ENCODE measurements at places on chromosomes 4 and X.

GRCh38 chr4:152935143-152935542, 980 bp upstream of the FHDC1 start:
- no peak for DNase-seq

- no peak for DNase-seq
These were observed 768 bp downstream of the MID2 start for GRCh38 chrX:107826238-107827029.

DNA sequence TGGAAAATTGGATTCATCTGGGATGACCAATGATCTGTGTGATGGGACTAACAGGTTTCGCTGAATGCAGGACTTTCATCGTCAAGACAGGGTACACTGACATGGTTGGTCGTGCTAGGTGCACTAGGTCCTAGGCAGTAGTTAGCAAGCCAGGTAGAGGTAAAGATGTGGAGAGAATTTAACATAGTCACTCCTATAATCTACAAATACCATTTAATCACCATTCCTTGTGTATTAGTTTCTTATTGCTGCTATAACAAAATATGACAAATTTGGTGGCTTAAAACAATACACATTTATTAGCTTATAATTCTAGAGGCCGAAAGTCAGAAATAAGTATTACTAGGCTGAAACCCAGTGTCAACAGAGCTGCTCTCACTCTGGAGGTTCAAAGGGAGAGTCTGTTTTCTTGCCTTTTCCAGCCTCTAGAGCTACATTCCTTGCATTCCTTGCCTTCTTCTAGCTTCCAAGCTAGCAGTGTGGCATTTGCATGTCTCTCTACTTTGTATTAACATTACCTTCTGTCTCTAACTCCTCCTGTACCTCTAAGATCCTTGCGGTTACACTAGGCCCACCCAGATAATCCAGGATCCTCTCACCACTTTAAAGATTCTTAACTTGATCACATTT, 98.7 kb upstream of the GRIA3 start:
- DNase-seq = no peak

DNA sequence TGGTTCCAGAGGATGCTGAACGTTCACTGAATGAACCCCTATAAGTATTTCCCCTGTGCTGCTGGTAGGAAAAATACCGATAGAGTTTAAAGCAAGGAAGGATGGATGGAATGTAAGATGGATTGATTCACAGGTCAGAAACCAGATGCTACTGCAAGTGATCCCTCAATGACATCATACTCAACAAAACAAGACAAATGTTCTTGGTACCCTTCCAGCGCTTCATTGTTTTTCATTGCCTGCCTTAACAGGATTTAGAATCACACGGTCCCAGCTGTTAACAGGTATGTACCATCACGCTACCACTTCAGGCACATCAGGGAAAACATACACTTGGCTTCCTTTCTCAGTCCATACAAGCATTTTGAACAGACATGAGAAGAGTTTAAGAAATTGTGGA, 118.1 kb upstream of the TLR3 start:
- no peak for DNase-seq

DNA sequence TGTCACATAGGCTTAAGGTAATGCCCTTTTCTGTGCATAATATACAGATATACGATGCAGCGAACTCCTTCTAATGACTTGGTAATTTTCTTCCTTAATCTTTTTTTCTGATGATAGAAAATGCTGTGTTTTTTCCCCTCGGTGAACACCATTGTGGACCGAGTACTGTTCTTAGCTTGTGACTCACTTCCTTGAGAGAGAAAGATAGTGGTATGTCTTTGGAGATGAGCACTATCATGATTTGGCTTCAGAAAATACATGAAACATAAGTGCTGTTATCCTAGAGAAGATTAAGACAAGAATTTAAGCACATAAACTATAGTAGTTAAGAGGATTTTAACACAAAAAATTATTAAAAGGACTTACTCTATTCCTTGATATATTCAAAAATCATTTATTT, 63.9 kb downstream of the RS1 start:
- no peak for DNase-seq

DNA sequence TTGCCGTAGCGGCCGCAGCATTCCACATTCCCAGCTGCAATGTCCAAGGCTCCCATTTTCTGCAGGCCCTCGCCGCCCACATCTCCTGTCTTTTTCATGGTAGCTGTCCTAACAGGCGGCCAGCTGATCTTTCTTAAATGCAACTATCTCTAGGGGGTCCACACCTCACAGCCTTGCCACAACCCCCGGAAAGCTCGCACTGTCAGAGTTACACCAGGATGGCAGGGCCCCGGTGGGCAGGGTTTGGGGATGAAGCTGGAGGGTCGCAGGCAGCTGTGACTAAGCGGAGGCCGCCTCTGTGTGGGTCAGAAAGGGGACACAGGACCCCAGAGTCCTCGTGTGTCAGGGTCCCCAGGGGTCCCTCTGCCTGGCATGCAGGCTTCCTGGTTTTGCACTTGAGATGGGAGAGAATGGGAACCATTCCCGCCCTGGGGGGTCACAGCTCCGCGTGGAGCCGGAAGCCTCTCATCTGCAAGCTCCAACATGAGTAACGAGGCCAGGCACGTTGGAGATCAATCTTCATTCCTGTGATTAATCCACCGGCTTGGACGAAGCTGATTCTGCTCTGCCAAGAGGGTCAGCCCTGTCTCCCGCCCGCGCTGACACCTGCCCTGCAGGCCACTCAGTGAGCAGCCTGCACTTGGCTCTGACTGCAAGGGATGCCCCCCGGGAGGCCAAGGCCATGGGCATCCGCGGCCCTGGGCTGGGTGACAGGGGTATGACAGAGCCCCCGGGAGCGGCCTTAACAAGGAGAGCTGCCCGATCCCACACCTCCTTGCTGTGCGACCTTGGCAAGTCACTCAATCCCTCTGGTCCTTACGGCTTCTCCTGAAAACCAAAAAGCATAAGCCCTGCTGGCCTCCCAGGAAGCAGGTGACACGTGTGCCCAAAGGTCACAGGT, 97.9 kb downstream of the ADRA2C start:
- no peak for DNase-seq

GRCh38 chr4:7103031-7103606, 35.3 kb upstream of the GRPEL1 start:
- DNase-seq = peak; percentile 83

- no peak for DNase-seq
These were observed 79.7 kb upstream of the OTUD4 start for GRCh38 chr4:145260091-145260490.

- DNase-seq = no peak
These were observed 735.1 kb upstream of the LCORL start for GRCh38 chr4:18756671-18757070.

DNA sequence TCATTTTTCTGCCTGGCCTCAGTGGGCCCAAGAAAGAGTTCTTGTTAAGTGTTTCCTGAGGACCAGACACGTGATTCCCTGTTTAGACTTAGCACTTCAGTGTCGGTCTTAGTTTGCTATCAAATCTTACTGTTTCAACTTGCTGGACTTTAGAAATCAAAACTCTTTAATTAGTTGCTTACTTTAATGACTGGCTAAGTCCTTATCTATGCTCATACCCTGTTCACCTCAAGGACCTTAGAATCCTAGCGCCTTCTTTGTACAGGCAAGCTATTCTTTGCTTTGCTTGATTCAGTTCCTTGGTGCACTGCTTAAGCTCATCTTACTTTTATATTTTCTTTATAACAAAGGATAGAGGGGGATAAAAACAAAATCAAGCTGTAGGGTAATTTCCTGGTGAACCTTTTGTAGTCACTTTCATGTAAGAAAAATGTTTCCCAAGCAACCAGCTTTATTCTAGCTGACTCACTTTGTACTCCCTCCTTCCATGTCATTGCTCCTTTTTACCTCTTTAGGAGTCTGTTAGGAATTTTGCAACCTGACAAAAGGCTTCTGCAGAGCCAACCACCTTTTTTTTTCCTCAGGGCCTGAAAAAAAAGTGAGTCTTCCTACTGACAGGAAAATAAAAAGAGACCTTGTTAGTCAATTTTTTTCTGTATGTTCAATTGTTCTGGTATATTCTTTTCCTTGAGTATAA, 14.7 kb downstream of the WDR44 start:
- no peak for DNase-seq

DNA sequence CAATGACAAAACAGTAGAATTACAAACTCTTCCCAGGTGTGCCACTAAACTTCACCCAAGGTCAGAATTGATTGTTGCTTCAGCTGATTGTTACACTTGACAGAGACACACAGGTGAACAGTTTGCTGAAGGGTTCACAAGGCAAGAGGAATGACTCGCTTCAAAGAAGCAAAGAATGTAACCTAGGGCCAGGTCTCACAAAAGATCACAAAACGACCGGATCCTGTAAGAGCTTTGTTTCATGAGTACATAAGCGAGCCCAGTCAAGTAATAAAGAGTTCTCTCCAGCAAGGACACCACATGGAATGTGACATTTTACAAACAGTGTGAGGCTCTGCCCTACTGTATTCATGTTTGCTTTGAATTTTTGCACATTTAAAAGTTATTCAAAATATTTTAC, 9.1 kb downstream of the LNX1 start:
- DNase-seq = no peak

GRCh38 chr4:126738527-126738923, 894.2 kb upstream of the INTU start:
- no peak for DNase-seq

DNA sequence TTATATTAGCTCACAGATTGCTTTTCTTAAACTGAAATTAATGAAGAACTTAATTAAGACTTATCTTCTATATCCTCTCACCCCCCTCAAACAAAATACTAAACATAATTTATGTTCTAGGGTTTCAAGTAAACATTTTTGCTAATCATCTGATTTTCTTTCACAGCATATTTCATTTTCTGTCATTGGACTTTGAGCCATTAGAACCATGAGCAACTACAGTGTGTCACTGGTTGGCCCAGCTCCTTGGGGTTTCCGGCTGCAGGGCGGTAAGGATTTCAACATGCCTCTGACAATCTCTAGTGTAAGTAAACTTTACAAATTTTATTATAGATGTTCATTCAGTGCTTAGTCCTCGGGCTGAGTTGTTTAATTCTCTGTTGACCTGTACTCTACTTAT, 3.3 kb downstream of the PDLIM5 start:
- no peak for DNase-seq

DNA sequence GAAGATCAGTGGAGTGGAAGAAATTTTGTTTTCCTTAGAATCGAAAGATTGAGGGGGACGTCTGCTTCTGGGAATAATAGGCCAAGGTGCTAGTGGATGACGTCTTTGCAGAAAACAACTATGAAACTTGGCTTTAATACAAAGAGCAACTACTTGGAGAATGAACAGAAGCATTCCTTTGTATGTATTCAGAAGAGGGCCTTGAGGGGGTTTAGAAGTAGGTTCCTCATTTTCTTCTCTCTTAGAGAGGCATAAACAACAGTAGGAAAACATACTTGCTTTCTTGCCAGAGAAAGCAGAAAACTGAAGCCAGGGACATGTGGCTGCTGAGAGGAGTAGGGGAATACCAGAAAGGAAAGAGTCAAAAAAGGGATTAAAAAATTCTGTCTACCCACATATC, 167.8 kb downstream of the ZNF330 start:
- no peak for DNase-seq

DNA sequence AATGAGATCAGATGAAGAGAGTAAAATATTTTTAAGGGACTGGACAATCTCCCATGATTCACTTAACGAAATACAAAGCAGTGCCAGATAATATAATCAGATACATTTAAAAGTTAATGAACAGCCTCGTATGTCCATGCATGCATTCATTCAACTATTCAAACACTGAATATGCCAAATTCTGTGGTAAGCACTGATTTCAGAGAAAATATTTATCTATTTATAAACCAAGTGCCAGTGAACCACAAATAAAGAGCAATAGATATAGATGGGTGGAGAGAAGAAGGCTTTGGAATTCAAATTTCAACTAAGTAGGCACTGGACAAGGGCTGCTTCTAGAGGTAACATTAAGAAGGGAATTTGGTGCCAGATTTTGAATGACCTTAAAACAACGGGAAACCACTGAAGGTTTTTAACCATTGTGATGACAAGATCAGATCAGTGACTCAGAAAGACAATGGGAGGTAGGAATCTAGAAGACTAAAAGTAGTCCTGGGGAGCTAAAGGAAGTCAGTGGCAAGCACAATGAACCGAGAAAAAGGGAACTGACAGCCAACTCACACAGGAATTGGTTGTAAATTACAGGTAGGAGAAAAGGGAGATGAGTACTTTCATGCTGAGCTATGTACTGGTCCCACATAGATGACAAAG, 14.2 kb downstream of the ELOVL6 start:
- no peak for DNase-seq

DNA sequence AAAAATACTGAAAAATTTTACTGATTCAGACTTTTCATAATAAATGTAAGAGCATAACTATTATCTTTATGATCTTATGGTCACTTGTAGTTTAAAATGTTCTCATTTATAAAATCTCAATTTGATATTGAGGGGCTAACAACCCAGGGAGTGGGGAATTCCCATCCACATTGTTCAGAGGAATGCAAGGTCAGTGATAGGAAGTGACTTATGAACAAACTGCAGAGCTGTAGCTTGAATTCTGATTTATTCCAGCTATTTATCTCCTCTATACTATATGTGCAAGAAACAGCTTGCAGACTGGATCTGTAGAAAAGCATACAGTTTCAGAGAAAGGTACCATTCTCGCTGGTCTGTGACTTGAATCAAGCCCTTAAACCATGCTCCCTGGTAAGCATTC, 61.6 kb downstream of the SEC24D start:
- DNase-seq = no peak

- DNase-seq = no peak
These were observed 1077.6 kb downstream of the FAM133A start for GRCh38 chrX:94751611-94752010.

- no peak for DNase-seq
These were observed 43.6 kb upstream of the TLR3 start for GRCh38 chr4:186025408-186025690.

DNA sequence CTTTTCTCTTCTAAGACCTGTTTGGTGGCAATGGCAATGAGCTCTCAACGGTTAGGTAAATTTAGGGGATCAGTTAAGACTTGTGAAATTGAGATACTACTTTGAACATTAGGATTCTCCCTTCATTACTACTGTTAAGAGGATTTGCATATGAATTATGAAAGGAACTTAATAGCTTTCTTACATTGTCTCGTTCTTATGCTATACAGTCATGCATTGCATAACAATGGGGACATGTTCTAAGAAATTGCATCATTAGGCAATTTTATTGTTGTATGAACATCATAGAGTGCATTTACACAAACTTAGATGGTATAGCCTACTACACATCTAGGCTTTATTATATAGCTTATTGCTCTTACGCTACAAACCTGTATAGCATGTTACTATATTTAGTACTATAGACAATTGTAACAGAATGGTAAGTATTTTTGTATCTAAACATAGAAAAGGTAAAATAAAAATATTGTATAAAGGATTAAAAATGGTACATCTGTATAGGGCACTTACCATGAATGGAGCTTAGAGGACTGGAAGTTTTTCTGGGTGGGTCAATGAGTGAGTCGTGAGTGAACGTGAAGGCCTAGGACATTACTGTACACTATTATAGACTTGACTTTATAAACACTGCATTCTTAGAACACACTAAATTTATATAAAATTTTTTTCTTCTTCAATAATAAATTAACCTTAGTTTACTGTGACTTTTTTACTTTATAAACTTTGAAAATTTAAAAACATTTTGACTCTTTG, 62.5 kb downstream of the PAQR3 start:
- no peak for DNase-seq

GRCh38 chr4:138330531-138330930, 88.4 kb upstream of the SLC7A11 start:
- DNase-seq = no peak

Measured in GM18507 (cell line).